ENCODE measurements at places on chromosomes 16 and 17.
A peak's percentile ranks its signal among the peaks of the same experiment; 100 is the strongest.

GRCh38 chr17:9080296-9080914 is 59.1 kb downstream of the NTN1 start:
- no peak for DNase-seq

- DNase-seq: no peak
Measured at GRCh38 chr17:77493238-77493820, 352.6 kb downstream of the SEC14L1 start.

DNA sequence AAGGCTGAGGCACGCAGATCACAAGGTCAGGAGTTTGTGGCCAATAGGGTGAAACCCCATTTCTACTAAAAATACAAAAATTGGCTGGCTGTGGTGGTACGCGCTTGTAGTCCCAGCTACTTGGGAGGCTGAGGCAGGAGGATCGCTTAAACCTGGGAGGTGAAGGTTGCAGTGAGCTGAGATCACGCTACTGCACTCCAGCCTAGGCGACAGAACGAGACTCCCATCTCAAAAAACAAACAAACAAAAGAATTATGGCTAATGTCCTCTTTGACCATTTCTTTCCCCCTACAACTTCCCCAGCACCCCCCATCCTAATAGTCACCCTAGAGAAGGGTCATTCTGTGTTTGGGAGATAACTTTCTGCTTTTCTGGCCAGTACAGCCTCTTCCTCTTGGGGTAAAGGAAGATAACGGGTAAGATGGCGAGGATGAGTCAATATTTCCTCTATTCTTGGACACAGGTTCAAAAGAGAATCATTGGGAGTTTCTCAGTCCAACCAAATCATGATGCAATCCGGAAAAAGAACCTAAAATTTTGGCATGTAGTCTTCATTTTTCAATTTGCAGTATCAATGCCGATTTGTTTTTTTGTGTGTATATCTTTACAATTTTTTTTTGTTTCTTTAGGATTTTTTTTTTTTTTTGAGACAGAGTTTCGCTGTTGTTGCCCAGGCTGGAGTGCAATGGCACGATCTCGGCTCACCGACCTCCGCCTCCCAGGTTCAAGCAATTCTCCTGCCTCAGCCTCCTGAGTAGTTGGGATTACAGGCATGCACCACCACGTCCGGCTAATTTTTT is 107.6 kb upstream of the MED13 start:
- no peak for DNase-seq

DNA sequence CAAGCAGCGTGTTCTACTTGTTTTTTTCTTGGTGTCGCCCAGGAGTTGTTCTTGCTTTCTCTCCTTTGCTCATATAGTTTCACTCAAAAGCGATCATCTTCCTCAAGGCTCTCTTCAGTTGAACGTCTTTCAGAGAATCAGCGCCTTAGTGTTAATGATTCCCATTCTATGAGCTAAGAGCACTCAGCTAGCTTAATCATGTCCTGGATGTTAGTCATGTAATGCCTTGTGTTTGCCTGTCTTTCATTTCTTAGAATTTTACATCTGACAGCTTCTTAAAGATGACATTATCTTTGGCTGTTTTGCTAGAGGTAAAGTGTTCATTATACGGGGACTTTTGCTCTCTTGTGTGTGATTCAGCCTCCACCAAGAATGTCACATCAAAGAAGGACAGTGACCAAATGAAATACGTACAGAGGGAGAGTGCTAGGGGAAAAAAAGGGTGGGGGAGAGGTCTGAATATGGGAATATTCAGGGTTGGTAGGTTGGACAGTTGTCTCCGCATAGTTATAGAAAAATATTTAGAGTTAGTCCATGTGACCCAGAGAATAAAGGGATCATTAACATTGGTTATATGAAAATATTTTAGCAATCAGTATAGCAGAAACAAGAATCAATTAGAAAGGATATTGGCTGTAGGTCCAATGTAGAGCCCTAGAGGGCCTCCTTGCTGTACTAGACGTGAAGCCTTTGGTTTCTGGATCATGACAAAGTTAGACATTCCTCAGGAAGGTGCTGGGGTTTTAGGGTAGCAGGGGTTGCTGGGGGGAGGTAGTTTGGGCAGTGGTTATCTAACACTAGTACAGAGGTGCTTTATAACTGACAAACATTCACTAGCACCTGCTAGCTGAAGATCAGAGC is 31.9 kb upstream of the ANKFN1 start:
- no peak for DNase-seq

DNA sequence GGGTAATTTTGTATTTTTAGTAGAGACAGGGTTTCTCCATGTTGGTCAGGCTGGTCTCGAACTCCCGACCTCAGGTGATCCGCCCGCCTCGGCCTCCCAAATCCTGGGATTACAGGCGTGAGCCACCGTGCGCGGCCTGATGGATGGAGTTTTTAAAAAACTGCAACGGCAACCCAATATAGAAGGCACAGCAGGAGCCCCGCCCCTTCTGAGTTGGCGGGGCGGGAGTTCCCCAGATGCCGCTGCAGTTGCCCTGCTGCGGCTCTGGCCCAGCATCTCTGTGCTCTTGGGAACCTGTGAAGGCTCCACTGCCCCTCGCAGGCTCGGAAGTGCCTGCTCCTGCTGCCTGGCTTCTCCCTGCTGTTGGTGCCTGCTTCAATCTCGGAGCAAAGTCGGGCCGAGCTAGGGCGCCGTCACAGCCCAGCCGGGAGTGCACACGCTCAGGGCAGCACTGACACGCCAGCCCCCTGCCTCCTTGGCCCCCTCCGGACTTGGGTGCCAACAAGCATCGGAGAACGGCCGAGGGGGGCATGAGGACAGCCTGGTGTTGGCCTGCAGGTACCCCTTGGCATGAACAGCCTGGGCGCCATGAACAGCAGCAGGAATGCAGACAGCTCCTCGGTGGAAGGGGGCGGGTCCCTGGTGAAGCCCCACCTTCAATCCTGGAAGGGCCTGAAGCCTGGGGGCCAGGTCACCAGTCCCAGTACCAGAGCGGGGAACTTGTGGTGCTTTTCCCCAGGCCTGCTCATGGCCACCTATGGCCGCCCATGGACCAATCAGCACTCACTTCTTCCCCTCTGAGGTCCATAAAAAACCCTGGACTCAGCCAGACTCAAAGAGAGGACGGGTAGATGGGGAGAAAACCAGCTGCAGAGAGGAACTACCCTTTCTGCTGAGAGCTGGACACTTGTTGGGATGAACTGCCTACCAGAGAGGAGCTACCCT is 2.3 kb upstream of the NT5M start:
- no peak for DNase-seq

GRCh38 chr16:74224828-74225612 is 71.6 kb upstream of the PSMD7 start:
- DNase-seq: no peak

DNA sequence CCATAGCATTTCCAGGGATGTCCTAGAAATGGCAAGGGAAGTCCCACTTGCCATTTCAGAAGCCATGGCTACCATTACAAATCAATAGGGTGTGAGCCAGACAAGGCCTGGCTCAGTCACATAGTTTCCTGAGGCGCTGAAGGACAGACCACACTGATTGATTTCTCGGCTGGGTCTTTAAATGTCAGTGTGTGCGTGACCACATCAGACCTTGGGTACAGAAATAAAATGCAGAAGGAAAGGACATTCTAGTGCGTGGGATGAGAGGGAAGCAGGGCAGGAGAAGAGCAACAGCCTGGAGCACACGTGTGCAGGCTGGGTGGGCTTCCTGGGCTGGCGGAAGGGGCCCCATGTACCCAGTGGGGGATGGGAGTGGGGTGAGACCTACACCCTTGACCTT is 58.7 kb upstream of the LYRM9 start:
- no peak for DNase-seq

DNA sequence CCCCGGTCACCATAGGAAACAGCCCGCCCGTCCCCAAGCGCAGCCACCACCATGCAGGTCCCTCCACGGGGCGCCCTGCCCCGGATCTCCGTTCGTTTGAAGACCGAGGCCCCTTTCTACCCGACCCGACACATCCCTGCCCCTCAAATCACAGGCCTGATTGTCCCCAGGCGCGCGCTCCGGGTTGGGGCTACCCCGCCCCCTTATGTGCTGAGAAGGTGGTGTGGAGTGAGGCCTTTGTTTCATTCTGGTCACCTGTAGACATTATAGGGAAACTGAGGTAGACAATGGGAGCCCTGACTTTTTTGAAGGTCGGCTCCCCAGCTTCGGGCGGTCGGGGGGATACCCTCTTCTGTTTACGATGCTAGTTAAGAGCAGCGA is 763 bp upstream of the ACTG1 start:
- DNase-seq: no peak

- DNase-seq: no peak
Measured at GRCh38 chr17:82043507-82043906, 6.0 kb upstream of the DCXR start.

- DNase-seq: peak; percentile 74
Measured at GRCh38 chr17:75979705-75980187, 706 bp downstream of the TEN1 start.

- no peak for DNase-seq
Measured at GRCh38 chr16:51984395-51984794, 562.5 kb downstream of the TOX3 start.

DNA sequence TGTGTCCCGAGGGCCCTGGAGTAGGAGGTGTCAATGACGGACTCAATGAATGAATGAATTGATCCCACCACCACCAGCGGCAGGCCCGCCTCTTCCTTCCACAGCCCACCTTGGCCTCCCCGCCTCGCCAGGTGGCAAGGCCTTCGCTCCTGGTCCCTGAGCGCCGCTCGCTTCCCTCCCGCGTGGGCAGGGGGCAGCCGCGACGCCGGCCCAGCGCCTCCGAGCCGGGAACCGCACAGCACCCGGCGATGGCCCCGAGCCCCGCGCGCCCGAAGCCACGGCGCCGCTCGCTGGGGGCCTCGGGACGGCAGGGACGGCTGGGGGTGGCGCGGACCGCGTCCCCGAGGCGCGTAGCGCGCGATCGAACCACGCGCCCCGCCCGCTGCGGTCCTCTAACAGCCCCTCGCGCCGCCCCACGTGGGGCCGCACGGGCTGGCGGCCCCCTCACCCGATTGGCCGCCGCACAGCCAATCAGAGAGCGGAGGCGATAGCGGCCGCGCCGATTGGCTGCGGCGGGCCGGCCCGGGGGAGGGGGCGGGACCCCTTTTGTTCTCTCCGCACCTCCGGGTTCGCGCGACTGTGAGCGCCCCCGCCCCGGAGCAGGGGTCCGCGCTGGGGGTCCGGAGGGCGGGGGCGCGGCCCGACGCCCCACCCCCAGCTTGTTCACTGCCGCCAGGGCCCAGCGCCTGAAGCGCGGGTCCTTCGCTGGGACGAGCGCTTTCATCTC is 31.4 kb downstream of the ACTG1 start:
- DNase-seq: peak; percentile 51

DNA sequence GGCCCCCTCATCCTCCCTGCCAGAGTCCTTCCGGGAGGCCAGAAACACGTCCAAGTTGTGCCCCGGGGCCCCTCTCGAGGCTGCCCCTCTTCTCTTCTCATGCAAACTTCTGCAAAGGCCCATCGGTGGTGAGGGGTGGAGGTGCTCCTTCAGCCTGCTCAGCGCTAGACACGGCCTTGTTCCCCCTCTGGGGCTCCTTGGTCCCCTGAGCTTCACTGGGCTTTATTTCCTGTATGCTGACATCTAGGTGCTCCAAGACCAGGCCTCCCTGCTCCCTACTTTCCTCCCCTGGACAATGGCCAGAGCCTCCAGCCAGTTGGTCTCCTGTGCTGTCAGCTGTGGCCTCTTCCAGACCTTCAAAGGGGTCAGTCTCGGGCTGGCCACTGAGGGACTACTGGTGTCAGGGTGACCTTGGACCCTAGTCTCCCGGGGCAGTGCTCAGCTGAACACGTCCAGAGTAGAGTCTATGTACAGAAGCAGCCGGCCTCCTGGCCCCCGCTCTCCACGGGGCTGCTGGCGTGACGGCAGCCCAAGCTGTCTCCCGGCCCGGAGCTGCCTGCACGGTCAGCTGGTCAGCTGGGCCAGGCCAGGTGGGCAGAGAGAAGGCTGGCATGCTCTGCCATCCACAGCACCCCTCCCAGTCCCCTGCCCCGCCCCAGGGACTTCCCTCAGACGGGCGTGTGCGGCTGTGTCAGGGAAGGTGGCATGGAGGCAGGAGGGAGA is 1.7 kb upstream of the PRR35 start:
- no peak for DNase-seq

- DNase-seq: no peak
Measured at GRCh38 chr17:40371261-40371929, 6.9 kb upstream of the GJD3 start.

DNA sequence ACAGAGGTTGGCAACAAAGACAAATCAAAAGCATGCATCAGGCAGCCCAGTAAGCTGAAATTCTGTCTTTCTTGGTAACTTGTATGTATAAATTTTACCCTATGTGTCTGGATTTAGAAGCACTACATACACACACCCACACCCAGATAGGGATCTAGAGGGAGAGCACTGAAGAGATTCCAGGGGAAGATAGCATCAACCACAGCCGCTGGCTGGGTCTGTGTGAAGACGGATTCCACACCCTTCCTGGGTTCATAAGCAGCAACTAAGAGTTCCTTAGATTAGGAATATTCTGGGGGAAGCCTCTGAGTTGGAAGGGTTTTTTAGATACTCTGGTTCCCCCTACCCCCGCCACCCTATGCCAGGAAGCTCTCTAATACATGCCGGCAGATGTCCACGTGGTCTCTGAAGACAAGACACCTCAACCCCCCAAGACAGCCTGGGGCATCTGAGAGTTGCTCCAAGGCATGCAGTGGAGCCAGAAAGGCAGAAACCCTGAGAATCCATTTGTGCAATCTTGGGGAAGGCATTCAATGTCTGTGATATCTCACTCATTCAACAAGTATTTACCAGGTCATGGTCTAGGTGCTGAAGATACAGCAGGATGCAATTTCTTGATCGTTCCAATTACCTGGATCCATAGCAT is 86.4 kb downstream of the NOG start:
- DNase-seq: no peak

GRCh38 chr17:42233156-42233555 is 38.9 kb upstream of the GHDC start:
- no peak for DNase-seq

DNA sequence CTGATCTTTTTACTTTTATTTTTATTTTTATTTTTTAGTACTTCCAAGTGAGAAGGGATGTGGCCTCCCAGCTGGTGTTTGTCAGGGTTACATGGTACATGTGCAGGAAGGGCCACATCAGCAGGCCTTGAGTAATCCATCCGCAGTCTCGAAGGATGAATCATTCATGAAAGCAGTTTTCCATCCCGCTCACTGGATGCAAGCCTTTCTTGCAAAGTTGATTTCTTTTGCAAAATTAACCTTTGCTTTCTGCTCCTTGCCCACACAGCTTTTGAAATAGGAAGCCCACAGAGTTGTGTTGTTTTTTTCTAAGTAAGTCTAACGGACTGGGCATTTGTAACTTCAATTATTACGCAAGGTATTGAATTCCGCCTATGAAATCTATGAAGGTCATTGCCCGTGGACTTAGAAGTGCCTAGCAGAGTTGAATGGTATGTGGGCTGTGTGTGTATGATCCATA is 157.4 kb downstream of the PRKCA start:
- DNase-seq: no peak

DNA sequence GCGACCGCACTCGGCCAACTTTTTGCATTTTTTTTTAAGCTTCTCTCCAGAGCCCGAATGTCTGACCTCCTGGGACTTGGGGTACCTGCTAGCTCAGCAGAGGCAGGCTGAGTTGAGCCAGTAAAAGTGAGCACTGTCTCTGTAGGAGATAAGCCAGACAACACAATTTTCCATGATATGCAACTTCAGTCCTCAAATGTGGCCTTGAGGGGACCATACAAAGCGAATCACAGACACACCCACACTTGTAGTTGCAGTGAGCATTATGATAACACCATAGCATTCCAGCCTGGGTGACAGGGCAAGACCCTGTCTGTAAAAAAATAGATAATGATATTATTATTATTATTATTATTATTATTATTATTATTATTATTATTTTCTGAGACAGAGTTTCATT is 2.6 kb downstream of the DPEP2 start:
- DNase-seq: no peak

Measured in NCI-H1436 treated with DMSO at 0.1 percent for 48 hours (cell line).